GM23338 (cell line): ENCODE measurements at places on chromosomes 4 and X.

- DNase-seq: no peak
Observed at GRCh38 chrX:30307466-30307865, 1.7 kb downstream of the NR0B1 start.

DNA sequence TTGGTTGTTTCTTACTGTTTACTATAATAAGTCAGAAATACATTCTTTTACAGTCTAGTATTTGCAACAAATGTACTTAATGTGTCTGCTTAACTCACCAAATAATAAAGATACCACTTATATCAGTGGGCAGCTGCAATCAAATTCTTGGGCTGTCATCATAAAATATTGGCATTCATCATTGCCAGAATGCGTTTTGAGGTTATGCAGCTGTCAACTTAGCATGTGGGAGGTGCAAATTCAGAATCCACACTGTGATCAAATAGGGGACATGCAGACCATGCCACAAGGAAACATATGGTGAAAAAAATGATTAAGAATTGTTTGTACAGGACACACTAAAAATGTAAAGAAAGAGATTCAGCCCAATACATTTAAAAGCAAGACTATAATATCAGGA lies 86.5 kb downstream of the HCCS start:
- DNase-seq: no peak

DNA sequence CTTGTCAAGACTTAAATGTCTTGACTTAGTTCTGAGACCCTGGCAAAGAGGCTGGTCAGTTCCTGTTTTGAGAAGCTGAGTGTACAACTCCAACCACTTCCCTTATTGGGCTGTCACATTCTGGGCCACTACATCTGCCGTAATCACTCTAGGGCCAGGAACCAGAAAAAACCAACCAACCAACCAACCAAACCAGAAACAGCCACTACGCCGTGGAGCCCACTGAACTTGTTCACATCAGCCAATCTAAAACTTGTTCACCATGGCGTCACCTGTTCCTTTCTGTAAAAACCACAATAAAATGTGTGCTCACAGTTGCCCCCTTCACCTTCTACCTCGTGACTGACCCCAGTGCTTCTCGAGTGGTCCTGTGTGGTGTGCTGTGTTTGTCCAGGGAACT lies 107.3 kb downstream of the JADE1 start:
- DNase-seq: no peak

- DNase-seq: no peak
Observed at GRCh38 chr4:168021666-168022065, 70.7 kb upstream of the ANXA10 start.

DNA sequence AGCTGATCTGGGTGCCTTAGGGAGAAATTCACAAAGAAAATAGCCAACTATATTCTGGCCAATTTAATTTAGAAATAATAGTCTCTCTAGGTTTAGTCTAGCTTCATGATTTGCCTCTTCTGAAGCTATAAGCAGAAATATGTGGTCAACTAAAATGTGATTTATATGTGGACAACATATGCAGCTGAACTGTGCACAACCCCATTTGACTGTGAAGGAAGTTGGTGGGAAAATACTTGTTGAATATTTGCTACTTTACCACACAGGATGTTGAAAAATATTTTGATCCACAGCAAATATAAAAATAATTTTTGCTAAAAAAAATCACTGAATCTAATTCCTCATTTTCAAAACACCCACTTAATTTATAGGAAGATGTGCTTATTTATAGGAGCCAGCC lies 15.7 kb upstream of the RNF128 start:
- no peak for DNase-seq

GRCh38 chr4:182240161-182241130 lies 2.8 kb upstream of the TENM3 start:
- peak; percentile 43 for DNase-seq

- DNase-seq: no peak
Observed at GRCh38 chr4:55866290-55866907, 13.0 kb downstream of the EXOC1 start.

GRCh38 chr4:139696491-139696890 lies 30.9 kb downstream of the MGST2 start:
- DNase-seq: no peak
